NCI-H2081 treated with DMSO at 0.1 percent for 48 hours (cell line): ENCODE measurements at places on chromosomes 7 and 10.
A peak's percentile ranks its signal among the peaks of the same experiment; 100 is the strongest.

DNA sequence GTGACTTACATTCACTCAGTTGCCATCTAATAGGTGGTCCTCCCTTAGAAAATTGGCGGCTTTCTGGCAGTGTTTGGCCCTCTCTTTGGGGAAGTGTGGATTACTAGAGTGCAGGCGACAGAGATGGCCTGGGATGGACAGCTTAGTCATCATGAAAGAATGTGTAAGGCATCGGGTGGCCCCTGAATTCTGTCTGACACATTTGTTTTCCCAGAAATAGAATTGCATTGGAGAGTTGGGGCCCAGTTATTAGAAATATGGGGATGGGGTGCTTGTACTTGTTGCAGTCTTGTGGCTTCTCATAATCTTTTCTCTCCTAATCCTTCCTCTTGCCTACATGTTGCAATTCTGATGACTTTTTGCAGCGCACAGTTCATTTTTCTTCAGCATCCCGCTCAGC lies 13.8 kb downstream of the TCF7L2 start:
- DNase-seq, result no peak

- DNase-seq, result no peak
Measured at GRCh38 chr10:78780551-78780961, 288.2 kb upstream of the ZMIZ1 start.

DNA sequence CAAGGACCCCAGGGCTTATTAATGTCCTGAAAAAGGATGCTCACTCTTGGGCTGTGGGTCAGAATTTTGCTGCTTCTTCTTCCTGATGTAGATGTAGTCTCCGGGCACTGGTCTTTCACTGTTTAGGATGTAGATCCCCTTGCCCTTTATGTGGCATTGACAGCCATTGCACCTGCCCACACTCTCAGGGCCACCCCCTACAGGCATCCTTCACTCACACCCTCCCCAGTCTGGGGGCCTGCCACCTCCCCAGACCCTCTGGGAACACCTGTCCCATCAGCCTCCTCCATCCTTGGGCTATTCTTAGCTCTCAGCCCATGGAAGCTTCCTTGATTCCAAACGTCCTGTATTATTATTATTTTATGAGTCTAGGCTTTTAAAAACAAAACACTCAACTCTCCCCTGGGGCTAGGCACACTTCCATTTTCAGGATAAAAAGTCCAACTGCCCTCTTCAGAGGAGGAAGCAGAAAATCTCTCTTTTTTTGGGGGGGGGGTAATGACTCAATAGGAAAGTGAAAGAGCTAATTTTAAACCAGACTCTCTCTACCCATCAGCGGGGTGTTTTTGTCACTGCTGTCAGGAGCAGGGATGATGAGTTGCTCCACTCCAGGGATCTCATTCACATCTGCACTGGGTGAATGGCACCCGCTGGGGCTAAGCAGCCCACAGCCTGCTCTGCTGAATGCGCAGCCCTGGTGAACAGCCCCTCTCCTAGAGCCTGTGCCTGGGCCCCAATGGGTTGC lies 11.5 kb upstream of the KLRG2 start:
- DNase-seq, result no peak

GRCh38 chr7:56447864-56448693 lies 331.9 kb upstream of the NUPR2 start:
- DNase-seq, result no peak

DNA sequence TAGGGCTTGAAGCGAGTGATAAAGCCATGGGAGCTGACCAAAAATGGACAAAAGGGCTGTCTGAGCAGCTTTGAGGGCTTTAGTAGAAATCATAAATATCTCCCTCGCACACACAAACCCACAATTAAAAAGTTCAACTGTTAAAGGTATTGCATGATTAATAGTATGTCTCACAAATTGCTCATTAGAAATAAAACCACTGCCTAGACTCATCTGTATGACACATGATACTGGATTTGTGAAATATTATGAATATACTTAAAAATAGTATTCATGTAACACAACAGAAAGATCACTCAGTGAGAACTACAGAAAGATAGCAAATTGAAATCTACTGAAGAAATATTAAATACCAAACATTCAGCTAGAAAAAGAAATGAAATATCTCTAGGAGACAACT lies 11.9 kb upstream of the PTPN12 start:
- DNase-seq, result no peak

GRCh38 chr7:92002720-92003119 lies 62.1 kb downstream of the AKAP9 start:
- no peak for DNase-seq

- DNase-seq, result no peak
Measured at GRCh38 chr10:89395141-89395540, 2.7 kb downstream of the IFIT1 start.

DNA sequence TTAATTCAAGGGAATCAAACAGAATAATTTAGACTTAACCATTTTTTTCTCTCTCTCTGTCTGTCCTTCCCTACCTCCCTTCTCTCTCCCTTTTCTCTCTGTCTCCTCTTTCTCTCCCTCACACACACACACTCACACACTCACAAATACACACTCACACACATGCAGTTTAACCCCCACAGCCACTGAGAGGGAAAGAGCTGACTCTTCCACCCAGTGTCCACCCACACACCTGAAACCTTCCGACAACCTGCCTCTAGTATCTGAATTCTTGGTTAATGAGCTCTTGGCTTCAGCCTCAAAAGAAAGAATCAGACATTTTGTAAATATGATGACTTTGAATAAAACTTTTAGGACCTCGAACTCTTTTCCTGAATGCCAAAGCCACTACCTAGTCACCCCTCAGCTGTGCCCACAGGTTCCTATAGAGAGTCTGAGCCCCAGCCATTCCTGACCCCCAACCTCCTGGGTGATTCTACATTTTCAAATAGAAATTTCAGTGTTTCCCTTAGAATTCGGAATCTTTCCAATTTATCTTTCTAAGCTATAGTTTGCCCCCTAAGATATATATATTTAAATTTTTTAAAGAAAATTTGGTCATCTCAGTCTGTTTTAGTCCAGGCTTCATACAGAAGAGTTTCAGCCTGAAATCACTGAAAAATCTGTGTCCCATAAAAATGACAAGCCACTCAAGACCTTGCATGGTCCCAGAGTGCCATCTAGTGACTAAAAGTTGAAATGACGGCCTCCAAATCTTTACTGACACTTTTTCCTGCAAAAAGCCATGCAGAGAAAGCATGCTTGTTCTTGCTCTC lies 202.8 kb downstream of the IPMK start:
- DNase-seq, result peak; percentile 13

DNA sequence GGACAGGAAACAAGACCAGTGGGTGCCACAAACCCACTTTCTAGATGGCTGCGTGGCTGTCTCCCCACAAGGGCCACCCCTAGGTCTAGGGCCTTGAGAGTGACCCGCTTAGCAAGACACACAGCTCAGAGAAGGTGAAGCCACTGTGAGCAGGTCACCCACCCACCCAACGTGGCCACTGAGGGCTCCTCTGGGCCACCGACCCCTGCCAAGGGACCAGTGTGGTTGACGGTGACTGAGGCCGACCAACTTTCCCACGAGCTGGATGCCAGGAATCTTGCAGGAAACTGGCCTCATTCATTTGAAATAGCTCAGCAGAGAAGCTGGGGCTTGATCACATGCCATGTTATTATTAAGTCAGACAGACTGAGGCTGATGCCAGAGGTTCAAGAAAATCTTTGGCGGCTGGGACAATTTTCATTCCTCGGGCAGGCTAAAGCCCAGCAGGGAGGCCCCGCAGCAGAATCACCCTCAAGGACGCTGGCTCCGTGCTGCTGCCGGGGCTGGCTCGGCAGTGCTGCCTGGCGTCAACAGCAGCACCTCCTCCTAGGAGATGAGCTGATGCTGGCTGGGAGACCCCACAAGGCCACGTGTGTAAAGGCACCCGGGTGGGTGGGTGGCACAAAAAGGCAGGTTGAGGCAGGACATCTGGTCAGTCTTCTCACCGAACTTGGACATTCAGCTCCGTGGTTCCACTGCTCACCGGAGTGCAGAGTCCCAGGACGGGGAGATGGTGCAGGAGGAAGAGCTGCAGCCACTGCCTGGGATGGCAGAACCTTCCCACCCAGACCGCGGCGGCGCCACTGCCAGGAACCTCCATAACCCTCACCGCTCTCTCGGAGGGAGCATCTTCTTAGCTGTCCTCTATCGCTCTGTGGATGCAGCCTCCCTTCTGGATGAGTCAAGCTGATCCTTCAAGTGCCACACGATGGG lies 57.8 kb downstream of the ZRANB1 start:
- DNase-seq, result no peak

DNA sequence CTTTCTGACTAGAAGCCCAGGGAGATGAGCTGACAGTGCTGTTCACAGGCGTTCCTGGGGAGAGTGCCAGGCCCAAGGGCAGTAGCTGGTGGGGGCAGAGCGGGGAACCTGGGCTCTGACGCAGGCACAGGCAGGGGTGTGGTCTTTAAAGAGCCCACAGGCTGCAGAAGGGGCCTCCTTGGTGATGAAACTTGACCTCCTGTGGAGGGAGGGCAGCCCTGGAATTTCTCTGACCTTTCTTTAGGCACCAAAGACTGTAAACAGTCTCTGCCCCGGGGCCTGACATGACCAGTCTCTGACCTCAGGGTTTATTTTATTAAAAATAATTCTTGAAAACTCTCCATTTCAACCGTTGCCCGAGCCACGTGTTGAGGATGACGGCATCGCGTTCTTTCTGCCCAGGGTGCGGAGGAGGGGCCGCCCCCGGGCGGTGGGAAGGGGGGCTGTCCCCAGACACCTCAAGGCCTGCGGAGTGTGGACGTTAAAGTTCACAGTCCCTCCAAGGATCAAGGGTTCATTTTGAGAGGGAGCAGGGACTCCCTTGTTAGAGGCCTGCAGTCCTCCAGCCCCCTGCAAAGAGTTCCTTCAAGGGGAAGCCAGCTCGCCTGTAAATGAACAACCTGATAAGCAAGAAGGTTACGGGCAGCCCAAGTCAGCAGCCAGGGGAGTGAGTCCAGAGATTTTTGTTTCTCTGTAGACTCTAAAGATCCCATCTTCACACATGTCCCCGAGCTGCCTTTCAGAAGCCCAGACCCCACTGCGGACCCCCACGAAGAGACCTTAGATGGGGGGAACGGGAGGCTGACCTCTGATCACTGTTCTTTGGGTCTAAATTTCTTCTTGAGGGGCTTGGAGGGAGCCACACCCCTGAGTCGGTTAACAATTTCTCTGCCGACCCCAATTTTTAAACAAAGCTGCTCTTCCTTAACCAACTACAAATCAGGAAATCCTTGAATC lies 128.9 kb downstream of the VIPR2 start:
- no peak for DNase-seq

- no peak for DNase-seq
Measured at GRCh38 chr10:4623757-4624420, 202.1 kb upstream of the AKR1E2 start.

DNA sequence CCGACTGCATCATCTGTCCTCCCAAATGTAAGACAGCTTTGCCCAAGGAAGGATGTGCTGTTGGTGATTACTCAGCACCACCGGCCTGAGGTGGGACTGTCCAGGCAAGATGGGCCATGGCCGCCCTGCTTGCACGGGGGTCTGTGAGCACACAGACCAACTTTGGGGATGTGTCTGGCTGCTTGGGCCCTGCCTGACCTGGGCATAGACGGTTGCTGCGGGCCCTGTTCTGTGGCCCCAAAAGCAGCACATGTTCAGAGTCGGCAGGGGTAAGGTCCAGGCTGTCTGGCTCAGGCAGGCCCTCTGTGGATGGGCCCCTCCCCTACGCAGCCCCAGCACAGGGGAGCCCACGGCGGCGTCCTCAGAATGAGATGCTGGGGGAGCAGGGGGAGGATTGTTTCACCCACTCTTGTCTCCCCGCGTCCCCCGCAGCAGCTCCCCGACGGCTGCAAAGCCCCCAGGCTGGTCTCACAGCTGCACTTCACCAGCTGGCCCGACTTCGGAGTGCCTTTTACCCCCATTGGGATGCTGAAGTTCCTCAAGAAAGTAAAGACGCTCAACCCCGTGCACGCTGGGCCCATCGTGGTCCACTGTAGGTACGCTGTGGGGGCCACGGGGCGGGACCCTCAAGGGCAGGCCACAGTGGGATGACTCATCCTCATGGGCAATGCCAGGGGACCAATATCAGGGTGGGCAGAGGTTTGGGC lies 58.4 kb downstream of the MKI67 start:
- no peak for DNase-seq

DNA sequence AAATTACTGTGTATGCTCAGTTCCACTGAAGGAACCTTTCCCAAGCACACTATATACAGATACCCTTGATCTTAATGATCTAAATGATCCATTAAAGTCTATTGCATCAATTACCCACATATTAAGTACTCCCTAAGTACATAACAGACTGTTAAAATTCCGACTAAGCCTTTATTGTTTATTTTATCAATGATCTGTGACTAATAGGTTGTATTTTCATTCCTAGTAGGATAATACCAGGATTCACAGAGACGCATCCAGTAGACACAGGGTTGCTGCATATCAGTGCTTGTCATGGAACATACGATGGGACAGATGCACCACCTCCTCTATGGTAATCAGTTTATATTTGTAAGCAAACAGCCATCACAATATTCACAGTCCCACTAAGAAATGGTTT lies 159.6 kb upstream of the SLC26A5 start:
- DNase-seq, result no peak

DNA sequence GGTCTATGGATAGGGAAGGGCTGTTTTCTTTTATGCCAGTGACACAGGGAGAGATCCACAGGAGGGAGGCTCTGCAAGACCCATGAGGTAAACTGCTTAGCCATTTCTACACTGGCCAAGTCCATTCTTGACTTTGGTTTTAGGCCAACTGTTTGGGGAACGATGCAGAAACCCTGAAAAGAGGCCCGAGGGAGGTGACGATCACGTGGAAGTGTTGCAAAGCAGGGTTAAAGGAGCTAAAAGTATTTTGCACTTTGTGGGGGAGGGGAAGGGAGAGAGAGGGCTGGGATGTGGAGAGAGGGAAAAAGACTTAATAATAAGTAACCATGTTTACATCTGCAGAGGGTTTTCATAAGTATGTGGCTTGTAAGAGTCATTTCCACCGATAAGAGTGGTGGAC lies 239.7 kb downstream of the EMX2 start:
- no peak for DNase-seq

- no peak for DNase-seq
Measured at GRCh38 chr10:44959247-44960087, at the start of gene RASSF4. TSS of gene RASSF4 (plus strand) at chr10:44959802. CDS start at chr10:44970203, 10,401 bp downstream.

DNA sequence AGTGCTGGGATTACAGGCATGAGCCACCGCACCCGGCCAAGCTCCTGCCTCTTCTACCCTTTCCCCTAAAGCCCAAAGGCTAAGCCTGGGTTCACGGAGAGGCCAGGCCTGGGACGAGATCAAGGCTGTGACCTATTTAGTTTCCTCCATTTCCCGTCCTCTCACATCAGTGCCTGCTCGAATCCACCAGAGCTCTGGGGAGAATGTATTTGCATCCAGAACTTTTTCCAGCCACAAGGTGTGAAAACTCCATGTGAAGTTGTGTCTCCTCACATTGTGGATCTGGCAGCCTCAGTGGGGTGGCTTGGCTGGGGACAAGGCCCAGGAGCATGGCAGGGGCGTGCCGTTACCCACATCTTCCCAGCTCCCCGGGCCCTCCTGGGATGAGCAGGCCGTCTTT lies 38.0 kb downstream of the SMKR1 start:
- DNase-seq, result no peak

GRCh38 chr10:14761372-14761771 lies 13.3 kb downstream of the FAM107B start:
- DNase-seq, result no peak
